ENCODE measurements at places on chromosomes 4 and X. TPM values are rescaled to one million over a fixed set of nuclear protein-coding genes. Genes with fewer than 3 reads are reported as not detected.

- no peaks in the 10 kb centered on the region for H3K27me3 ChIP-seq
- H3K36me3 ChIP-seq: no peaks in the 10 kb centered on the region
- H3K4me1 ChIP-seq: peaks cover 21% of the 10 kb centered on the region
- H3K27ac ChIP-seq: no peak overlapping the region
- H3K4me3 ChIP-seq: no peak overlapping the region
- no peak for DNase-seq
Measured at GRCh38 chr4:76607266-76607799, 172.3 kb downstream of the SHROOM3 start.

DNA sequence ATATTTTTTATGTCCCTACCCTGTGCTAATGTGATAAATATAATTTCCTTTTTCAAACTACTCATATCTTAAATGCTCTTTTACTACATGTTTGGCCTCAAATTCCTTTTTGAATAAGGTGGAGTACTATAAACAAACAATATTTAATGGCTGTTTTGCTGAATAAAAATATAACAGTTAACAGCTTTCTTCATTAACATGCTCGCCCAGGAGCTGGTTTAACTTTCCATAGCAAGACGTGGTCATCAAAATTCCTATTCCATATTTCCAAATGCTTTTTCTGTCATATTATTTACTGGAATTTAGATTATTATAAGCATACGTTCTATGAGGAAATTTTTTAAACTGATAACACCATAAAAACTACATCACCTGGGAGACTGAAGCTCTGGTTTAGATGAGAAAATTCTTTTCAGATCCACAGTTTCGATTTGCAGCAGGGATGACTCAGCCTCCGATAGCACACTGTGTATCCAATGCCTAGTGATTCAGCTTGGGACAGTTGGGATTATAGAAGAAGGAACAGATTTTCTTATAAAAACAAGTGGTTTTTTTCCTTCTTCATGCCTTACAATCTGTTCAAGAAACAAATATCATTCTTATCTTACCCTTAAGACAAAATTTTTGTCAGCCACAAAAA, 129.1 kb downstream of the FBXO8 start:
- no peak overlapping the region for H3K4me3 ChIP-seq
- no peak overlapping the region for H3K27ac ChIP-seq
- H3K27me3 ChIP-seq: no peaks in the 10 kb centered on the region
- H3K36me3 ChIP-seq: no peaks in the 10 kb centered on the region

DNA sequence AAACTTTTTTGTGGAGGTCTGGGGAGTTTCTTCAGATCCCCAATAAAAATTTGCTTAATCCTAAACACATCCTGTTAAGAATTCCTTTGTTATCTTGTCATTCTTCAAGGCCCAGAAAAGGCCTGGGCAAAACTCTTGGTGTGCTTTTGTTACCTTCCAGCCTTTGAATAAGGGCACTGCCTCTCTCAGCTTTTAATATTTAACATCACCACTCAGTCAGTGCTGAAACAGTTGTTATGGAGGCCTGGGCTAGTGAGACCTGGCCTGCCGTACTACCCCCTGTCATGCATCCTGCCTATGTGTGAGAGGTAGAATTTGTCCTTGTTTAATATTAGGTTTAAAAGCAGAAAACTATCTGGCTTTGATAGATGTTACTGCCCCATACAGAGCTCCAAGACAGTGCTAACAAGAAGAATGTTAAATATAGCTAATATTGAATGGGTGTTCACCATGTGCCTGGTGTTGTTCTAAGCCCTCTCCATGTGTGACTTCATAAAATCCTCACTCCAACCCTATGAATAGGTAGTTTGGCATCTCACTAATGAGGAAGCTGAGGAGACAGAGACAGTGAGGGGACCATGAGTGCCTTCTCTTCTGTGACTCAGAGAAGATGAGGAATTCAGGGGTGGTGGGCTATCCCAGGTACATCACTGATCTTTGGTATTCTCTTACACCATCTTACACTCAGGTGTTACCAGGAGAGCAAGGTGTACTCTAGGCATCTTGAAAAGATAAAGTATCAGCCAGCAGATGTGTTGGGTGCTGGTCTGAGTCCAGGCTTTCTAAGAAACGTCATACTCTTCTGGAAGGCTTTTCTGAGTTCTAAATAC, 6.2 kb downstream of the PPP1R2C start:
- no peaks in the 10 kb centered on the region for H3K4me1 ChIP-seq
- H3K27ac ChIP-seq: no peak overlapping the region
- no peak overlapping the region for H3K4me3 ChIP-seq
- peaks cover 32% of the 10 kb centered on the region for H3K36me3 ChIP-seq

Gene CHRDL1
- 11.6 TPM for total RNA-seq

DNA sequence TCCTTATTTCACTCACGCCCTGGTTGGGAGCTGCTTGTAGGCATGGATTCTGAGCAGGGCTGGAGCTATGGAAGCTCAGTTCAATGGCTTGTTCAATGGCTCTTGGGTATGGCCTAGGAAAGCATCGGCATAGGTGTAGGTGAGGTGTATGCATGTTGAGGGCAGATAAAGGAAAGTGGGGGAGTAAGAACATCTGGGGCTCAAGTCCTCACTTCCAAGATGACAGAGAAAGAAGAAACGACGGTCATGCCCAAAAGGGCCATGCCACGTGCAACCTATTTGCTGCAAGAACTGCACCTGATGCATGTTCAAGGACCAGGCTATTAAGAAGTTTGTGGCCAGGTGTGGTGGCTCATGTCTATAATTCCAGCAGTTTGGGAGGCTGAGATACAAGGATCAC, 23.4 kb downstream of the SCD5 start:
- no peaks in the 10 kb centered on the region for H3K4me1 ChIP-seq
- peak; percentile 6 for DNase-seq
- no peak overlapping the region for H3K27ac ChIP-seq

- no peak overlapping the region for H3K27ac ChIP-seq
- peak; percentile 69 for DNase-seq
- no peaks in the 10 kb centered on the region for H3K27me3 ChIP-seq
- no peak overlapping the region for H3K4me3 ChIP-seq
- no peaks in the 10 kb centered on the region for H3K4me1 ChIP-seq
Measured at GRCh38 chr4:101730291-101731117, 60.0 kb upstream of the BANK1 start.

- H3K27me3 ChIP-seq: no peaks in the 10 kb centered on the region
- no peak overlapping the region for H3K27ac ChIP-seq
- no peak for DNase-seq
- no peaks in the 10 kb centered on the region for H3K4me1 ChIP-seq
- no peak overlapping the region for H3K4me3 ChIP-seq
- H3K36me3 ChIP-seq: no peaks in the 10 kb centered on the region
Measured at GRCh38 chr4:95511477-95511876, 37.3 kb downstream of the UNC5C start.

DNA sequence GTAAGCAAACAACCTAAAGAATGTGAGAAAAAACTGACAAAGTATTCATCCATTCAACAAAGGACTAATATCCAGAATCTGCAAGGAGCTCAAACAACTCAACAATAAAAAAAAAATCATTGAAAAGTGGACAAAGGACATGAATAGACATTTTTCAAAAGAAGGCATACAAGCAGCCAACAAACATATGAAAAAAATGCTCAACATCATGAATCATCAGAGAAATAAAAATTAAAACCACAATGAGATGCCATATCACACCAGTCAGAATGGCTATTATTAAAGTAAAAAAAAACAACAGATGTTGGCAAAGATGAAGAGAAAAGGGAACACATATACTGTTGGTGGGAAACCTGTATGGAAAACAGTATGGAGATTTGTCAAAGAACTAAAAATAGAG, 120.7 kb upstream of the ADGRL3 start:
- H3K36me3 ChIP-seq: no peaks in the 10 kb centered on the region
- H3K4me3 ChIP-seq: no peak overlapping the region

- no peak overlapping the region for H3K4me3 ChIP-seq
- no peak for DNase-seq
- no peak overlapping the region for H3K27ac ChIP-seq
Measured at GRCh38 chr4:38123555-38123954, 163.4 kb downstream of the PTTG2 start.

DNA sequence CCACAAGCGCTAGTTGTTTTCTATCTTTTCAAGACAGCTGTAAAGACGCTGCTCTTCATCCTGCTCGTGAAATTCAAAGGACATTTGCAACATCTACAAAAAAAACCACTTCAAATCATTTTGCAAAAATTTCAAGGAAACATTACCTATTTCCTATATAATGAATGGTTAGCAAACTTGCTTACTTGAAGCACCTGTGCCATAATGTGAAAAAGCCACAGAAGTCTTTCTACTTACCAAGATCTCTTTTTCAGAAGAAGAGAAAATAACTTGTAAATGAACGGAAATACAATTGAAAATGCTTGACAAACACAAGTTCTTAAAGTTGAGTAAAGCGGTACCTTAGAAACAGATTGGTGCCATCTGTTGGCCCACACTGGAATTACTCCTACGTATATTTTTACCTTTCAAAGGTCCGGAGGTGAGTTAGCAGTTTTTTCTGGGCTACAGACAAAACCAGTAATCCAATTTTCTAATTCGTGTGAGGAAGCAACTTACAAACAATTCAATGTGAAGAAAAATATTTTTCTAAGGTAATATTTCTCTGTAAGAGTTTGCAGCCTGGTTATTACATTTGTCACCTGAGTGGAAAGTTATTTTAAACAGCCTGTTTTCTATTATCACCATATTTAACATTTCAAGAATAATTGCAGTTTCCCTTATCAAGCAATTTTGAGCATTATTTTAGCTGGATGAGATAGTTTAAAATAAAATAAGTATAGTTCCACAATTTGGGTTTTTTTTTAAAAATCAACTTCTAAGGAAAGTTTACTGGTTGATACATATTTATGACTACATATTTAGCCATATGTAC, at the start of gene TLR6:
Gene TLR6 (minus strand): TSS at position 294 of the 814 bp plus-strand sequence. CDS start 27,344 bp downstream, outside the sequence.
- no peaks in the 10 kb centered on the region for H3K36me3 ChIP-seq
- no peak within 1 kb of the TSS for H3K4me3 ChIP-seq
- H3K27ac ChIP-seq: no peak within 1 kb of the TSS
- DNase-seq: peak; percentile 41

DNA sequence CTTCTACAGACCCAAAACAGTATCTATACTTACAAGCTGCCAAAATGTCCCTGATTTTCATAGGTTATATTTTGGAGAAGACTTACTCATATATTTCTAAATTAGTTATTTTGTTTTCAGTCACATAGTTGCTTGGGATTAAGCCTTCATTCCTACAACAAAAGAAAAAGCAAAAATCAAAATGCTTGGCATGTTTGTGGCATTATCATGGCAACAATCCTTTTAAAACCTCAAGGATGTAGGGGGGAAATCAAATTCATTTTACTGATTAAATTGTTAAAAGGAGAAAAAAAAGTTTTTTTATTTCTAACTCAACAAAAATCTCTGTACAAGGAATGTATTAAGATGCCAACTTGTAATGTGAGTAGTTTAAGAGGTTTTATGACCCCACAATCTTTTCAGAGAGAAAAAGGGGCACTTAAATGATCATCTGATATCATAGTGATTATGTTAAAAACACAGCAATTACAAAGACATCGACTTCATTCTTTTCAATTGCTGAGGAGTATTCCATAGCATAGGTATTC, 23.5 kb downstream of the TXK start:
- no peaks in the 10 kb centered on the region for H3K27me3 ChIP-seq
- no peaks in the 10 kb centered on the region for H3K36me3 ChIP-seq
- H3K4me1 ChIP-seq: peaks cover 3% of the 10 kb centered on the region

DNA sequence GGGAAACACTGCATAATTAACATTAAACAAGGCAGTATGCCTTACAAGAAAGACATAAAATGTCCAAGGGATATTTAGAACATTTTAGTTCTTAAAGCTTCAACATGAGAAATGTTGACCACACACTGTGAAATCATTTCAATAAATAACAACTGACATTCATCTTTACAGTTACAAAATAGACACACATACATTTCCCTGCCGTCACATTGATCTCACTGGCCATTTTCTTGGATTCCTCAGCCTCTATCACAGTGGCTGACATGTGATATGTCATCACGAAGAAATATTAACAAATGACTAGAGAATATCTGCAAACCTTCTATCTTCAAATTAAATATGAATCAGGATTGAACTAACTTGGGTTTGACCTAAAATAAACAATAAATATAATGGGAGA, 1.9 kb downstream of the CXCL2 start:
- H3K36me3 ChIP-seq: no peaks in the 10 kb centered on the region
- no peaks in the 10 kb centered on the region for H3K27me3 ChIP-seq
- H3K27ac ChIP-seq: no peak overlapping the region

Gene EIF4E
- 166 TPM for total RNA-seq

- peaks cover 8% of the 10 kb centered on the region for H3K36me3 ChIP-seq
- H3K4me1 ChIP-seq: no peaks in the 10 kb centered on the region
Measured at GRCh38 chr4:165481053-165481835, 102.4 kb downstream of the CPE start.

GRCh38 chrX:137151403-137151802, 117.6 kb upstream of the GPR101 start:
- peak; percentile 26 for DNase-seq
- H3K27ac ChIP-seq: no peak overlapping the region
- H3K4me1 ChIP-seq: no peaks in the 10 kb centered on the region

DNA sequence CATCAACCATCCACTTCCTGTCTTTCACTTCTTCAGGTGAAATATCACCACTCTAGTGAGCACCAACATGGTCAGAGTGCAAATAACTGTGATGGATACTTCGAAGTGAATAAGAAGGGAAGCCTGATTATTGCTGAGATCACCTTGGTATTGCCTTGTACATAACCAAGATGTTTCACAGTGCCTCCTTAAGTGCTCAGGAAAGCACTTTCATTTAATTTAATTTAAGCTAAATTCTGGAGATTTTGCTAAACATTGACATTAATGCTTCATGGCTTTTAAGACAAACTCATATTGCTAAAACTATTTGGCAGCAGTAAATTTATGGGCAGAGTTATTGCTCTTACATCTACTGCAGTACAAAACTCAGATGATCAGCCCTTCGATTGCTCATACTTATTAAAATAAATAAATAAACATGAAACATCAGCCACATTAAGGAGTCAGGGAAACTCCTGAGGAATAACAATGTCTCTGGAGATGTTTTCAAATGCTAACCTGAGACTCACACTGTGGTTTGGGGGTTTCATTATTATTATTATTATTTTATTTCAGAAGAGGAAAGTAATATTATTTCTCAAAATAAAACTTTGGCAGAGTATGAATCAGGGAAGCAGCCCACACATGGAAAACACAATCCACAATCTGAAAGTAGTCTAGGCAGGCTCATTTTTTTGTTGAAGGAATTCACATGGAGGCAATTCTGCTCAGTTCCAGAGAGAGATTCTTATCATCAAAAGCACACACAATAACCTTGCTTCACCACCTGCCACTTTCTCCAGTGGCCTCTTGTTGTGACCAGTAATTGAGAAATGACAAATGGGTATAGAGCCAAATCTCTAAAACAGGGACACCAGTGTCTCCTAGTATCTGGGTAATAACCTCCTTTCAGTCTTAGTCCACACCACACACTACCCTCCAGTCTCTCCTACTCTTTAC, 344.2 kb downstream of the MAPK10 start:
- H3K4me1 ChIP-seq: no peaks in the 10 kb centered on the region
- H3K27ac ChIP-seq: no peak overlapping the region
- H3K36me3 ChIP-seq: no peaks in the 10 kb centered on the region
- H3K4me3 ChIP-seq: no peak overlapping the region

Gene TMPRSS11B
- not detected for total RNA-seq

Gene ZNF674
- total RNA-seq: 7.9 TPM

GRCh38 chrX:24124244-24124799, 25.2 kb upstream of the ZFX start:
- H3K4me1 ChIP-seq: no peaks in the 10 kb centered on the region
- no peaks in the 10 kb centered on the region for H3K36me3 ChIP-seq
- DNase-seq: no peak

Gene UCHL1
- total RNA-seq: 513 TPM

- no peak overlapping the region for H3K4me3 ChIP-seq
- no peaks in the 10 kb centered on the region for H3K36me3 ChIP-seq
- no peak overlapping the region for H3K27ac ChIP-seq
Measured at GRCh38 chr4:28062562-28062961, 1201.9 kb downstream of the STIM2 start.

Measured in H9 (cell line).